ENCODE measurements at places on chromosomes 5 and 9.

- no peak for DNase-seq
Measured at GRCh38 chr5:147643142-147643541, 133.3 kb upstream of the DPYSL3 start.

GRCh38 chr9:75139201-75139600 is 50.9 kb downstream of the OSTF1 start:
- DNase-seq, result no peak

GRCh38 chr5:138807182-138807581 is 54.0 kb downstream of the CTNNA1 start:
- DNase-seq, result no peak

DNA sequence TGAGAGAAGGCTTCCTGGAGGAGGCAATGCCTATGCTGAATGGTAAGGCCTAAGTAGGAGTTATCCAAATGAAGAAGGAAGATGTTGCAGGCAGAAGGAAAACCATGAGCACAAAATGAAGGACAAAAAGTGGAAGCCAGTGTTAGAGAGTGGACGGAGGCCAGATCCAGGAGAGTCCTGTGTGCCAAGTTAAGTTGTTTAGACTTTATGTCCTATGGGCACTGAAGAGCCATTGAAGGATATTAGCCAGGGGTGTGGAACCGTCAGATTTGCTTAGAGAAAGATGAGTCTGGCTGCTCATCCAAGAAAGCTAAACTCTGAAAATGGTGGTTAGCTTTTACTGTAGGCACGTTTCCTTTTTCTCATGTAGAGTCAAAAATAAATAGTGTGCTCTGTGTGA is 254.7 kb downstream of the ADAMTSL1 start:
- DNase-seq, result no peak

DNA sequence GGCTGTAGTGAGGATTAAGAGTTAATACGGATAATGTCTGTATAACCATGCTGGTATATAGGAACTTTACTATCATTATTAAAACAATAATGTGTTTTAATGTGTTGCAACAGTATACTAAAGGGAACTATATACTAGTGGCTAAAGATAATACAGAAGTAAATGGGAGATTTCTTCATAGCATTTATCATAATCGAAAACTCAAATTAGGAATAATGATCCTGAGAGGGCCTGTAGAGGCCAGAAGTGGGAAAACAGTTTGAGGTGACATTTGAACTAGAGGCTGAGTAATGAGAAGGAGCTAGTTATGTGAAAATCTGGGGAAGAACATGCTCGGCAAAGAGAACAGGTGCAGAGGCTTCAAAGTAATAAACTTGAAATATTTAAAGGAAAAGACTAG is 2.9 kb downstream of the TCERG1 start:
- DNase-seq, result no peak

GRCh38 chr5:112342389-112342788 is 76.7 kb downstream of the EPB41L4A start:
- no peak for DNase-seq

- DNase-seq, result no peak
Measured at GRCh38 chr5:38697013-38697412, 140.6 kb upstream of the LIFR start.

- DNase-seq, result no peak
Measured at GRCh38 chr9:135248111-135248510, 160.6 kb downstream of the OLFM1 start.

- no peak for DNase-seq
Measured at GRCh38 chr5:111853748-111854147, 96.8 kb upstream of the NREP start.

GRCh38 chr9:126638571-126639132 is 24.9 kb downstream of the LMX1B start:
- no peak for DNase-seq

- DNase-seq, result no peak
Measured at GRCh38 chr5:115016646-115017045, 153.1 kb downstream of the TRIM36 start.

- no peak for DNase-seq
Measured at GRCh38 chr9:123686829-123687192, 243.1 kb downstream of the DENND1A start.

- no peak for DNase-seq
Measured at GRCh38 chr5:68587171-68587570, 371.6 kb downstream of the PIK3R1 start.

GRCh38 chr5:160537940-160538339 is 116.3 kb downstream of the PTTG1 start:
- no peak for DNase-seq

DNA sequence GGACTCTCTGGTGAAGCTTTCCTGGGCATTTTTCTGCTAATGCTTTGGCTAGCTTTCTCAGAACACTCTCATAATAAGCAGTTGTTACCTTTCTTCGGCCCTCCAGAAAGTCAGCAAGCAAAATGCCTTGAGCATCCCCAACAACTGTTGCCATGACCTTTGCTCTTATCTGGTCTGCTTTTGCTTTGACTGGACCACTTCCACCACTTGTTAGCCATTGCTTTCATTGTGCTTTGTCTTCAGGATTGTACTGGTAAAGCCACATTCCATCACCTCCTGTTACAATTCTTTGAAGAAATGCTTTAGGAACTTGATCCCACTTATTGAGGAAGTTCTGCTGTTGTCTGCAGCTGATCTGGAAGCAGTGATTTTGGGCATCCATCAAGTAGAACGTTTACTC is 35.7 kb downstream of the RAD50 start:
- DNase-seq, result no peak

DNA sequence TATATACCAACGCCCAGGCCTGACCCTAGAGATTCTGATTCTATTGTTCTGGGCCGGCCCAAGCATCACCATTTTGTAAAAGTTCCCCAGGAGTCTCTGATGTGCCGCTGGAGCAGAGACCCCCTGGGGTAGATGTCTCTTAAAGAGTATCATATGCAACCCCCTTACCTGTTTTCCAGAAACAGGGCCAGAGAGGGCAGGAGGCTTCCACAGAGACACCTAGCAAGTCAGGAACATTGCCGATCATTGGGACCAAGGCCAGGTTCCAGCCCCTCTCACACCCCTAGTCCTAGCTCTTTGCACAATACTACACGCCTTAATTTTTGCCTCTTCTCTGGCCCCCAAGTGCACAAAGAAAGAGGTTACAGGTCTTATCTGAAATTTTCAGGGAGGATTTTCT is 63.8 kb downstream of the TMOD1 start:
- DNase-seq, result no peak

DNA sequence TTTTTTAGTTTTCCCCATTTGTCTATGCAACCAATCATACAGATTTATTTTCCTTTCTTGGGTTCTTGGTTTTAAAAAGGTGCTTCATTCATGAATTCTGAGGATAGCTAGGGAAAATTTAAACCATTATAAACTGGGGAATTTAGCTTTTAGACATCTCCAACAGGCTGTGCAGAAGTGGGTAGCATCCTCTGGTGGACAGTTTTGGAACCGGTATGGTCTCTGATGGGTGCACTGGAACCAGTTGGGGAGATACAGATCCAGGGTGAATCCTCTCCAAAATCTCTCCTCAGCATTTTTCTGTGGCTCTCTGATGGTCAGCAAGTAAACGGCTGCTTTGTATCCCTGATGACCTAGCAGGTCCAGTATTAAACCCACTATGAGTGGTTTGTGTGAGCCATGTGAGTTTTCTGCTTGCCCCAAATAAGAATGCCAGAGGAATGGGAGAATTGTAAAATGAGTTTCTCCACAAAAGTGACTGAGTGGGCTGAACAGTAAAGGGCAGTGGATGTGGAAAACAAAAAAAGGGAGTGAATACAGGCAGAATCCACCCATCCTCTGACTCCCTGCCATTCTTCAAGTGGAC is 9.1 kb upstream of the DNAJC25 start:
- DNase-seq, result peak; percentile 31

Data from CD4-positive, alpha-beta T cell treated with Interleukin-17A for 1 hour (primary cell).